ENCODE measurements at places on chromosomes 1 and 21.

DNA sequence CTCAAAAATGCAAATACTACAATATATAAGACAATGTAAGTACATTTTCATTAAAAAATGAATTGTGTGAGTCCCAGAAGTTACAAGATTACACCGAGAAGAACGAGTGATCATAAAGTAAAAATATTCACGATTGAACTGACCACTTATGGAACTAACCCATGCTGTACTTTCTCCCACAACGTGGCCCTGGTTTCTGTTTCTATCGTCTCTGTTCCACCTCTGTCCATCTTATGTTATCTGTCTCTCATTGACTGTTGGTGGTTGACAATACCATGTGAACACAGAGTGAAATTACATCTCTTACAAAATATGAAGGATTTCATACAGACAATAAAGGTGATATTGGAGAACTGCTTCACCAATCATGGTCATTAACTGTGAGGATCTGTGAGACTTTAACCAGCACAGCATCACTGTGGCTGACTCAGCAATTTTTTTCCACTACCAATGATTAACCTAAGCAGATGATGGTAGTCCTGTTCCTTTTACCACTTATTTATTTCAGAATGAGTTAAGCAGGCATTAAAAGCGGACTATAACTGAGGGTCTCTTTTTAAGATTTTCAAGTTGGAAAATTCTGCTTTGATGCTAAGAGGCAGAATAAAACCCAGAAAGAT lies 165.1 kb downstream of the TGFB2 start:
- DNase-seq = no peak

GRCh38 chr1:239276051-239276450 lies 110.3 kb upstream of the CHRM3 start:
- DNase-seq = no peak

- no peak for DNase-seq
Observed at GRCh38 chr1:88552226-88552625, 131.8 kb upstream of the PKN2 start.

DNA sequence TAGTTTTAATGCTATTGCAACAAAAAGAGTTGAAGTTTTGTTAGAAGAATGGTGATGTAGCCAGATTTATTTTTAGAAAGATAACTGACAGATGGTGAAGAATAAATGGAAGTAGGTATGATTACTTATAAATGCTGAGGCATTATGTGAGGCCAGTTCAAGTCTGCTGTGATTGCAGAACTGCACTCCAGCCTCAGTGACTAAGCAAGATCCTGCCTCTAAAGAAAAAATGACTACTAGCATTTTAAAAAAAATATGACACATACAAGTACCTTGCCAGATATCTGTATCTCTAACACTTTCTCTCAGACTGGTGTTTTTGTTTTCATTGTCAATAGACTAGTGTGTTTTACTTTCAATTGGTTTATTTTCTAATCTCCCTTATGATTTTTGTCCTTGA lies 1242.4 kb upstream of the ADGRL4 start:
- no peak for DNase-seq

DNA sequence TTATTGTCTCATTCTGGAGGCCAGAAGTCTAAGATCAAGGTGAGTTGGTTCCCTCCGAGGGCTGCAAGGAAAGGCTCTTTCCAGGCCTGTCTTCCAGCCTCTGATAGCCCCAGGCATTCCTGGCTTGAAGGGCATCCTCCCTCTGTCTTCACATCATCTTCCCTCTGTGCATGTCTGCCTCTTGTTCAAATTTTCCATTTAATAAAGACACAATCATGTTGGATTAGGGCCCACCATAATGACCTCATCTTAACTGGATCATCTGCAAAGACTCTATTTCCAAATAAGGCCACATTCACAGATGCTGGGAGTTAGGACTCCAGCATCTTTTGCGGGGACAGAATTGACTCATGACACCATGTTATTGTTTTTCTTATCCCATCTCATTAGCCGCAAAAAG lies 24.5 kb downstream of the HUNK start:
- no peak for DNase-seq

DNA sequence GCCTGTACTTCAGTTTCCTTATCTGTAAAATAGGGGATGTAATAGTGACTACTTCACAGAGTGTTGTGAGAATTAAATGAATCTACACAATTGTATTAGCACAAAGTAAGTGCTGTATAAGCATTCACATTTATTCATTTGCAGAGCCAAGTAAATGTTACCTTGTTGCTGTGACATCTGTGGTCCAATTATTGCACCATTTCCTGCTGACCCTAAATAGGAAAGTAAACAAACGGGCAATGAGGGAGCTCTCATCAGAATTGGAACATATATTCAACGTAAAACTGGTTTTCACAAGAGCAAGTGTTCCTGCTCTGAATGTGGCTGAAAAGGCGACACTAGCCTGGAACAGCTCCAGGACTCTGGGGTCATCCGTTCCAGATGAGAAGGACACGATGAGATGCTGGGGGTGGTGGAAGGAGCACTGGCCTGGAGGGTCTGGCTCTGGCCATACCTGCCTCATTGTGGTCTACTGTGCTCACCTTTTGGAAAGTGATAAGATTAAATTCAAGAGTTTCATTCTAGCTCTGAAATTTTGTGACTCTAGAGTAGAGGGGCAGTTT lies 34.5 kb downstream of the PROX1 start:
- no peak for DNase-seq

GRCh38 chr21:26815197-26815596 lies 30.0 kb downstream of the ADAMTS1 start:
- no peak for DNase-seq

- DNase-seq = no peak
Observed at GRCh38 chr1:197254866-197255265, 13.2 kb upstream of the CRB1 start.

DNA sequence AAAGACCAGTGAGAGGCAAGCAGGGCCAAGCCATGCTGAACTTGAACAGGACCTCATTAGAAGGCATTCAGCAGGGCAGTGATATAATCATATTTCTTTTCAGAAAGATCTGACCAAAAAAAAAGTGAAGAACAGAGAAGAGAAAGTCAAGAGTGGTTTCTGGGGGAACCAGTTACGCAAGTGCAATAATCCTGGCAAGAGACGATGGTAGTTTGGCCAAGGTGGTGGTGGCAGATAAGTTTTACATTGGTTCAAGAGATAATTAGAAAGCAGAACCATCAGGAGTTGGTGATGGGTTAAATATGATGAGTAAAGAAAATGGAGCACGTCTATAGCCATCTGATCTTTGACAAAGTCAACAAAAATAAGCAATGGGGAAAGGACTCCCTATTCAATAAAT lies 54.3 kb downstream of the ZSWIM5 start:
- DNase-seq = no peak

- no peak for DNase-seq
Observed at GRCh38 chr1:41439234-41439633, 45.2 kb downstream of the EDN2 start.

DNA sequence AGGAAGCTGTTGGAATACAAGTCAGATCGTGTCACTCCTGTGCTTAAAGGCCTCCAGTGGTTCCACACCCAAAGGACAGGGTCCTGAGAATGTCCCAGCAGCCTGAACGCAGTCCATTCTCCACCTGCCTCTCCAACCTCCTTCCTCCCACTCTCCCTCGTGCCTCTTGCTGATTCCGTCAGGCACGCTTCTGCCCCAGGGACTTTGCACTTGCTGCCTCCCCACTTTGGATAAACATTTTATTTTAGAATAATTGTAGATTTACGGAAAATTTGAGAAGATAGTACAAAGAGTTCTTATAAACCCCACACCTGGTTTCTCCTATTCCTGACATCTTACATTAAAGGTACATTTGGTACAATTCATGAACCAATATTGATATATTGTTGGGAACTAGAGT lies 28.4 kb upstream of the LDLRAP1 start:
- no peak for DNase-seq

DNA sequence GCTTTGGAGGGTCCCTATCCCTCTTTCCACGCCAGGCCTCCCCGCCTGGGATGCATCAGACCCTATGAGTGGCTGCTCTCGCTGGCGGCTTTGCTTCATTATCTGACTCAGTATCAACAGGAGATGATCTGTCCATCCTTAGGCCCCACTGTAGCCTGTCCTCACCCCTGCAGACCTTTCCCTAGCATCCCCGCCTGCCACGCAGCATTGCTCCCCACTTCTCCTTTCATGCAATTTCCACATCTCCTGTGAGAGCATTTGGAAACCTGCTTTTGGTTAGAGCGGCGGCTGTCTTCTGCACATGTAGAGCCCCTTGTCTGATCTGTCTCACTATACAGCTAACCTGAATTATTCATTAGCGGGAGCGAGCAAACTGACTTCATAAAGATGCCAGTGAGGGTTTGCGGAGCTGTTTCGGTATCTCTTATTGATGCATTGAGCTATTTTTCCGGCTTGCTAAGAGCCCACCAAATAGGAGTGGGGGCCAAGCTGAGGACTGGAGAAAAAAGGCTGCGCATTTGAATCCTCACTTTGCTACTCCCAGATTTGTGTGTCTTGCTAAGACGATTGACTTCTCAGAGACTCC lies 40.0 kb upstream of the ATP2B4 start:
- no peak for DNase-seq

DNA sequence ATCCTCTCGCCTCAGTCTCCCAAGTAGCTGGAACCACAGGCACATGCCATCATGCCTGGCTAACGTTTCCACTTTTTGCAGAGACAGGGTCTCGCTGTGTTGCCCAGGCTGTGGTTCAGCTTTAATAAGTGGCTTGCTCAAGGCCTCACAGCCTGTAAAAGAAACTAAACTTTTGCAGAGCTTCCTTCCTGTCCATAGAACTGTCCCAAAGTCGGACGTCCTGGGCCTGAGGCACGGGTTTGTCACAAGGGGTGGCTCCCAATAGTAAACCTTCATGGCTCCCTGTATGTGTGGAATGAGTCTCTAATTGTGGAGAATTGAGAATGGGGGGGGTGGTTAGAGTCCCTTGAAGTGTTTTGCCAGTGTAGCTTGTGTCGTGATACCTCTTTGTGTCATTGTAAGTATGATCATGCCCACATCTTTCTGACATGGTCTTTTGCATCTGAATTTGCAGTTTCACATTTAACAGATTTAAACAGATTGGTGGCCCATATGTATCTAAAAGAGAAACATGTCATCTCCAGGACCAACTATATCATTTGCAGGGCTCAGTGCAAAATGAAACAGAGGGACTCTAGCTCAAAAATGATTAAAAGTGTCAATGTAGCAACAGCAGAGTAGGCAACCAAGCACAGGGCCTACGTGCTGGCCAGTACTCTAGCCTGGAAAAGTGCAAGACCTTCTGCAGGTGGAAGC lies 332.1 kb downstream of the KIF26B start:
- no peak for DNase-seq

DNA sequence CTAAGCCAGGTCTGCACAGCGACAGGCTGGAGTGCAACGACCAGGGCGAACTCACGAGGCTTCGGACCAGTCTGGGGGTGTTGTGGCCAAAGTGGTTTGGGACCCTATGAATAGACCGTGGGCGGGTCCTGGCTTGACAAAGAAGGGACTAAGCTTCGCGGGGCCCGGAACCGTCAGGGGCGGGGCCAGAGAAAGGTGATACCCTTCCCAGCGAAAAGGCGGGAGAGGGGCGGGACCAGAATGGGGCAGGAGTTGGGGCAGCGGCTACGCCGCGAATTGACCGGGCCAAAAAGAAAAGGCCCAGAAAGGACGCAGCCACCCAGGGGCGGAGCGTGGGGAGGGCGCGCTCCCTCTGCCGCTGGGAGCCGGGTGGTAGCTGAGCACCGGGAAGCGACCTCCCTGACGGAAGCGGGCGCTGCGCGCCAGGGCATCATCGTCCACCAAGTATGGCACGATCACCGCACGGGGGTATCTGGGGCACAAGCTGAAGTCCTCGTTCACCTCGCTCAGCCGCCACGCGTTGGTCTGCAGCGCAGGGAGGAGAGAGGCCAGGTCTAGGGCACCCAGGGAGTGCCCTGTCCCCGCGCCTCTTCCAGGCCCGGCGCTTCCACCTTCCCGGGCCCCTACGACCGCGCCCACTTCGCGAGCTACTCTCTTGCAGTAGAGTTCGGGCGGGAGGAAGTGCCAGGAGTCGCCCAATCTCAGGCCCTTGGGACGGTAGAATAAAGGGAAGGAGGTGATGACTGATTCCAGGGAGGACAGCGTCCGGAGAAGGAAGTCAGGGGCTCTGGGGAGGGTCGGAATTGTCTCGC lies 6.7 kb upstream of the FAM167B start:
- peak; percentile 45 for DNase-seq

DNA sequence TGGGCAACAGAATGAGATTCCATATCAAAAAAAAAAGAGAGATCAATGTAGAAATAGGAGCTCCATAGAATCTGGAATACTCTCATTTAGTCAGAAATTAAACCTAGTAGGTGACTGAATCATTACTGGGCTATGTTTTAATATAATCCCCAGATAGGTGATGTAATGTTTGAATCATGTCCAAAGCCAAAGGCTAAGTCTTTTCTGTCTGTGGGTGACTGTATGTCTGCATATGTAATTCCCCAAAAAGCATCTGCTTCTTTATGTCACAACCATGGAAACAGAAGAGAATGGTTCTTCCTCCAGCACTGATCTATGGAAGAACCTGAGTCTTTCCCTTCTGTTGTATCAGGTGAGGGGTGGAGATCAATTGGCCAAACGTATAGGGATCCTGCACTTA lies 5.8 kb downstream of the LAMC2 start:
- no peak for DNase-seq

- no peak for DNase-seq
Observed at GRCh38 chr1:13760921-13761320, 60.9 kb downstream of the PRDM2 start.

DNA sequence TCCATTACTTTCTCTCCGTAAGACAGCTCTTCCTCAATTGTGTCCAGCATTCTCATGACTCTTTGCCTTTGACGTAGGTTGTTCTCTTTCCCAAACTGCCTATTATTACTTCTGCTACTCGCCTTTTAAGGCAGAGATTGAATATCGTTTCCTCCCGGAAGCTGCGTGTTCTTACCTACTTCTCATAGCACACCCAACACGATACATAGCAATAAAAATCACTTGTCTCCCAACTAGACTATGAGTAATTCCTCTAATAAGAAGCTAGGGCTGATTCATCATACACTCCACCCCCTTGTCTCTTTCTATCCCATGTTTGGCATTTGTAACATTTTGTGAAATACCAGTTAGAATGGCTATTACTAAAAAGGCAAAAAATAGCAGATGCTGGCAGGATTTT lies 55.8 kb upstream of the SGIP1 start:
- no peak for DNase-seq

- DNase-seq = no peak
Observed at GRCh38 chr21:34343347-34343746, 20.5 kb upstream of the KCNE2 start.

DNA sequence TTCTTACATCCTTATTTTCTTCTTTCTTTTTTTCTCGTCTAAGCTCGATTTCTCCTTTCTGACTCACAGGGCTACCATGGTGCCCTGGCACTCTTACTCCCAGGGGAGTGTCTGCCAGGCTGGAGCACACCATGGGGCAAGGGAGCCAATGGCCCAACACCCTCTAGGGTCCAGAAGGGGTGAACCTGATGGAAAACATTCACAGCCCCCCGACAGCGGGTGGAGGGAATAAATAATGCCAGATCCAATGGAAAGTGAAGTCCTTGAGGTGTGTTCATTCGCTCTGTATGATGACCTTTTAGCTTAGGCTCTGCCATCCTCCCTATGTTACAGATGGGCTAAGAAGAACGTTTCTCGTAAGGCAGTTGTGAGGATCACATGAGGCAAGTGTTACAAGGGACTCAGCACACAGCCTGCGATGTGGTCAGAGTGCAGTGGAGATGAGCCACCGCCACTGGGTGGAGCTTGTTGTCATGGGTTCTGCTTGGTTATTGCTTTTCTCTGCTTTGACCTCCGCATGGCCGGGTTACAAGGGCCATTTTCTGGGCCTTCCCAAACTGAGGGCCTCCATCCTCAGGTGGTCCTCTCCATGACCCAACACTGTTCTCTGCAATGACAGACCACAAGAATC lies 3.5 kb upstream of the FCMR start:
- DNase-seq = peak; percentile 18
